Right ventricle myocardium inferior (tissue), 1 donor: ENCODE measurements at places on chromosomes 5 and 9. TPM values are rescaled to one million over a fixed set of nuclear protein-coding genes. Genes with fewer than 3 reads are reported as not detected.

The FOXD4L4 gene
- not detected for total RNA-seq

GRCh38 chr5:156330141-156330870 is 3.3 kb downstream of the SGCD start:
- no peak for DNase-seq

The MYOT gene
- total RNA-seq, result 22.4 TPM

- DNase-seq, result no peak
Measured at GRCh38 chr5:6302684-6303083, 75.7 kb downstream of the MED10 start.

The PLAC8L1 gene
- total RNA-seq, result not detected

DNA sequence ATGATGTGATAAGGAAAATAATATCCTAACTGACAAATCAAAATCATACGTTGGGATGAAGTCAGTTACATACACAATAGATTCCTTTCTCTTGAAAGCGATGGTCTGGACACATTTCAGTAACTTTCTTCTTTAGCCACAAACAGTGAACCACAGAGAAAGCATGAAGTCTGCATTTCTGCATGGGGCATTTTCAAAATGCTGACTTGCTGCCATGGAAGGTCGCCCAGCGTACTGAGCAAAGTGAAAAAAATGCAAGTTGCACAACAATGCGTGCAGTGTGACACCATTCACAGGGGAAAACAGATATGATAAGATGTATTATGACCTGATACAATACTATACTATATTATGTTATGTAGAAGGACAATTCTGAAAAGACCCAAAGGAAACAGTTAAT is 146.3 kb downstream of the SNX18 start:
- no peak for DNase-seq

DNA sequence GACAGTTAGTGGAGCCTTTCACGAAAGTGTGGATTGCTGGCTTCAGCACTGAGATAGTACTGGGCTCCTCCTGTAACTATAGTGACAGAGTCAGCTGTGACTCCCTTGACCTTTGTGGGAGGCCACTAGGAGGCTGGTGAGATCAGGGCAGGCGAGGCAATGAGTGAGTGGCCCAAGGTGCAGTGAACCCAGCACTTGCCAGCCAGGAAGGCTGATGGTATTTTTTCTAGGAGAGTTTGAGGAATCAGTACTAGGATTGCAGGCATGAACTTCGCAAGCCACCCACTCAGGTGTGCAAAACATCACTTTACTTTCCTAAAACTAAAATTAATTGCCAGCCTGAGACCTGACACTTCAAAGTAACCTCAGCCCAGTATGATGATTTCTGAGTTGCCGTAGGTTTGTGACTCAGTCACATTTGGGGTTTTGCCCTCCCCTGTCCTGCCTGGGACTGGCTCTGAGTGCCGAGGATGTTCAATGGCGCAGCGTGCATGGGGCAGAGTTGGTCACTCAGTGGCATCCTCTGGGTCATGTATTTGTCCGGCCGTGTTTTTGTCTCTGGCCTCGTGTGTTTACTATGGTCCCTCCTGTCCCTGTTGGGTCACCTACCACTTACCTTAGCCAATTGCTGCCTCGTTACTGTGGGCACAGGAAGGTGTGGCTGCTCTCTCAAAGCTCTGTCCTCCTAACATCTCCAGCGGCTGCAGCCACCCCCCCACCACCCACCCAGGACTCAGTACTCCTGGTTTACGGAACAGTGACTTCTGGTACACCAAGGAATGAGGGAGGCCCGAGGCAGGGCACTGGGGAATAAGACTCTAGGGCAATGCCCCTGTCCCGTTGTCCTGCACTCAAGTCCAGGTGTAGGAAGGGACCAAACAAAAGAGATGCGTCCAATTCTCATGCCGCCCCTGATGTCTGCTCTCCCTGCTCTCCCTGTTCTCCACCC is 67.2 kb downstream of the IL31RA start:
- DNase-seq, result no peak

- no peak for DNase-seq
Measured at GRCh38 chr9:120442308-120442995, 137.5 kb downstream of the CDK5RAP2 start.

- peak; percentile 82 for DNase-seq
Measured at GRCh38 chr5:150522504-150523414, 14.8 kb downstream of the NDST1 start.

DNA sequence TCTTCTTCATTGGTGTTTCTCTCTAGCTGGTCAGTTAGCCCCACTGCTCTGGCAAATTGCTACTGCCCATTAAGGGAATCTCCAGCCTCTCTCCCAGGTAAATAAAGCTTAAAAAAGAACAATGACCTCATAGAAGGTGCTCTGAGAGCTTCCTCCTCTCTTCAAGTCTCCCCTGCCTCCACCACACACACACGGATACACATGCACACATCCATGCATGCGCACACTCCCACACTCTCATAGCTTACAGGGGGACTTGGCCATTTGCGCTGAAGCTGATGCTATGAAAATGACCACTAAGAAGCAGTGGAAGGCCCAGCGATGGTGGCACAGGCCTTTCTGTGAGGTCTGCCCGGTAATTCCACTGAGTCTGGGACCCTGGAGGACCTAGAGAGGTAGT is 250.9 kb downstream of the AOPEP start:
- no peak for DNase-seq

The C9 gene
- not detected for total RNA-seq

GRCh38 chr5:164059471-164059870 is 554.1 kb downstream of the MAT2B start:
- no peak for DNase-seq

The DIAPH1 gene
- 36.1 TPM for total RNA-seq

The GDNF gene
- total RNA-seq, result not detected

- DNase-seq, result no peak
Measured at GRCh38 chr5:60339691-60340201, 360.2 kb downstream of the DEPDC1B start.

GRCh38 chr5:157252711-157253465 is 13.0 kb upstream of the CYFIP2 start:
- DNase-seq, result no peak

GRCh38 chr9:37284636-37285035 is 137.9 kb upstream of the GRHPR start:
- no peak for DNase-seq

The NMUR2 gene
- total RNA-seq, result 0.14 TPM

- no peak for DNase-seq
Measured at GRCh38 chr9:71384343-71384742, 262.9 kb upstream of the TRPM3 start.

GRCh38 chr5:168770996-168771395 is 191.8 kb upstream of the PANK3 start:
- DNase-seq, result no peak

DNA sequence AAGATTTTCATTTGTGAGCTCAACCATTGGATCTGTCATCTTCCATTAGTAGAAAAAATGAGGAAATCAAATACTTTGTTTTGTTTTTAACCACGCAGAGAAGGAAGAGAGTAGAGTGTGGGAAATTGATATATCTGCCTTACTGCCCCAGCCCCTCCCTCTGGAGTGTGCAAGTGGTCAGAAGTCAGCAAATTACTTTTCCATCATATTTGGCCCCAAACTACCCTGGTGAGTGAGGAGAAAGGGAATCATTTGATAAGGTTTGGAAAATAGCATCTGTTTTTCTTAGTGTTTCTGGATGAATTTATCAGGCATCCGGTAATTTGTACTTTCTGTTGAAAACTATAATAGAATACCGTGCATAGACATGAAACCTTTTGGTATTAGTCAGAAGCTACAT is 327.4 kb downstream of the MARCHF11 start:
- DNase-seq, result no peak

DNA sequence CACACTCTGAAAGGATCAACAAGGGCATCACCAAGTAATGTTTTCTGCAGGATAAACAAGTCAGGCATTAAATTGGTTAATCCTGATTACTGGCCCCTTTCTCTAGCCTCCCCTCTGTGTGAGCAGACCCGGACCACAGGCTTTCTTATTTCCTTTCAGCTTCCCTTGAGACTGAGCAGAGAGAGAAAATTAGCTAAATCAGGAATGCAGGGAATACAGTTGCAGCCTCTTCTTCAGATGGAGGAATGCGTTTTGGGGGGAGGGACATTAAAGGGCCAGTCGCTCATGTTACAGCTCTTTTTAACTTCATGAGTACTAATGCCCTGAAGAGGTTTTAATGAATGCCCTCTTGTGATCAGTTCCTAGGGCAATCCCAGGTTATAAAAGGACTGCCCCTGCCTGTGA is 19.8 kb downstream of the PCDHAC2 start:
- DNase-seq, result no peak

- peak; percentile 66 for DNase-seq
Measured at GRCh38 chr5:56415356-56415765, 182.2 kb upstream of the ANKRD55 start.

GRCh38 chr9:137465720-137466388 is 6.7 kb upstream of the NSMF start:
- no peak for DNase-seq

DNA sequence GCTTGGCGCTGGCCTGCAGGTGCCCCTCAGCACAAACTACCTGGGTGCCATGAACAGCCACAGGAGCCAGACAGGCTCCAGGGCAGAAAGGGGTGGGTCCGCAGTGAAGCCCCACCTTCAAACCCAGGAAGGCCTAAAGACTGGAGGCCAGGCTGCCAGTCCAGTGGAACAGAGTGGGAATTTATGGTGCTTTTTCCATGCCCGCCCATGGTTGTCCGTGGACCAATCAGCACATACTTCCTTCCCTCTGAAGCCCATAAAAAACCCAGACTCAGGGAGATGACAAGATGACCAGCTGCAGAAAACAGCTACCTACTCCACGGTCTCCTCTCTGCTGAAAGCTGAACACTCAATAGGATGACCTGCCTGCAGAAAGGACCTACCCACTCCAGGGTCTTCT is 275.4 kb upstream of the ADRA1B start:
- DNase-seq, result no peak

DNA sequence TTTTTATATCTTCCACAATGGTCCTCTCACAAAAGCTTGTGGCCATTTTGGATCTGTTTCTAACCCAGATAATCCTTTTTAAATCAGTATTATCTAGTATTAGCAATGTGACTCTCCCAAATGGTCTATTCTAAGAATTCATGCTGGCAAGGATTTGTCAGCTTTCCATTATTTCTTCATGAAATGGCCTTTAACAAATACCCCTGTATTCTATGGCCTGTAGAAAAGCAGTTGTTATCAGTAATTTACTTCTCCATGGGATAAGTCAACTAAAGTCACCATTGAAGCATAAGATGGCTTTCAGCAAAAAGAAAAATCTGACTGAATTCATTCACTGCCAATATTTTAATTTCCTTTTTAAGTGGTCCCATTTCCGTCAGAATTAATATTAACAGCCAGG is 346.4 kb upstream of the FAM174A start:
- no peak for DNase-seq

The PTRH1 gene
- 14.2 TPM for total RNA-seq

DNA sequence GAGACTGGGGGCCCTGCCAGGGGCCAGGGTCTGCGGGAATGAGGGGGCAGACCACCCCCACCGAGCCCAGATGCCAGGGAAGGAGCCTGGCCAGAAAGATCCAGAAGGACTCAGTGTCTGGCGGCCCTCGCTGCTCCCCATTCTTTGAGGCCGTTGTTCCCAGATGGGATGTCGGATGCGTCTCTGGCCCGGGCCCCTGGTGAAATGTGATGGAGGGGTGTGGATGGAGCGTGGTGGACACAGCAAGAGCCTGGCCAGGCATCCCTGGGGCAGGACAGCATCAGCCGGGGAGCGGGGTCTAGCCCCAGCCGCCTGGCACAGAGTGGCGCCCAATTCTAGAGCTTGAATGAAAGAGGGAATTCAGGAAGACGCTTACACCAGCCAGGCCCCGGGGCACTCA is 46.2 kb upstream of the NKD2 start:
- DNase-seq, result no peak

DNA sequence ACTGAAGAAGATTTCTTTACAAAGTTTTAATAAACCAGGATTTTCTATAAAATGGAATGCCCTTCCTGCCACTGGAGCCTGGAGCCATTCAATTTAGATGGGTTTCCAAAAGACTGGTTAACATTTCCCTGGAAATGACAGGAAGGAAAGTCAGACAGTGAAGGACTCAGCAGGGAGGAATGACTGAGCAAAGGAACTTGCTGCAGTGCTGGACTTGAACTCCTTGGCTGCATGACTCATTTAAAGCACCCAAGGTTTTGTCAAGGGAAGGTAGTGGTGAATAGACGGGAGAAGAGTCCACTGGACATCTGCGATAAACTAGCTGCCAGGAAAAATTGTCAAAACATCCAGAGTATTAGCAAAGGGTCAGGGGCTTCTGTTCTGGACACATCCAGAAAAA is 163.8 kb upstream of the SLC28A3 start:
- no peak for DNase-seq

DNA sequence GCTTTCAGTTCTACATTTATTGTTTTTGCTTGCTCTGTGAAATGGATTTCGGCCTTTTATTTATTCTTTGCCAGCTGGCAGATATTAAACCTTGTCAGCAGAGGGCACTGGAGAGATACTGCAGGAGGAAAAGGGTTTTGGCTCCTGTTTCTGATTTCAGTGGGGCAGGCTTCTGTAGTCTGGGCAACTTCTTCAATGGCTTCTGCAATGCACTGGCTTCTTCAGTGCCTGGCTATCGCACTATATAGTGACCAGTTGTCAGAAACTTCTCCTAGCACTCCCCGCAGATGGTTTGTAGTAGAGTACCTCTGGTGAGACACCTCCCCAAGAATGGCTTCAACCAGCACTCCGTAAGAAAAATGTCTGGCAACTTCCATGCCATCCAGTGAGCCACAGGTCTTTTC is 3.2 kb upstream of the NFX1 start:
- DNase-seq, result no peak

DNA sequence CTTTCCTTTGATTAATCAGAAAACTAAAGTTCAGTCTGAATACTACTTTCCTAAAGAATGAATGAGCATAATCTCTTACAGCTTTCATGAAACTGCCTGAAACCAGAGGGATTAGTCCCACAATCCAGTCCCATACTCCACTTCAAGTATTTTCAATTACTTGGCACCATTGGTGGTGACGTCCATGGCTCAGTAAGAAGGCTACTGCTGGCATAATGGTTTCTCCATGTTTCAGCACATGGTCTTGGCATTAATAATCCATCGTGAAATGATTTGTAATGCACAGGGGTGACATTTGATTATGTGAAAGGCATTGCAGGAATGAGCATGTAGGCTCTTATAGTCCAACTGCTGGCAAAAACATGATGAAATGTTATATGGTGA is 23.4 kb downstream of the LIX1 start:
- no peak for DNase-seq

The ANKRD31 gene
- 0.05 TPM for total RNA-seq

GRCh38 chr9:117796681-117797080 is 92.5 kb downstream of the TLR4 start:
- no peak for DNase-seq

The PPP1R26 gene
- total RNA-seq, result 18.5 TPM

The GHR gene
- total RNA-seq, result 14.7 TPM

The ORM1 gene
- total RNA-seq, result 0.51 TPM

- DNase-seq, result no peak
Measured at GRCh38 chr5:90987726-90988125, 395.4 kb downstream of the ARRDC3 start.

GRCh38 chr9:8027351-8027750 is 227.8 kb upstream of the DMAC1 start:
- DNase-seq, result no peak

GRCh38 chr9:98522487-98522886 is 186.2 kb downstream of the GABBR2 start:
- no peak for DNase-seq
